ENCODE measurements at places on chromosomes 12 and 14.
A peak's percentile ranks its signal among the peaks of the same experiment; 100 is the strongest.

DNA sequence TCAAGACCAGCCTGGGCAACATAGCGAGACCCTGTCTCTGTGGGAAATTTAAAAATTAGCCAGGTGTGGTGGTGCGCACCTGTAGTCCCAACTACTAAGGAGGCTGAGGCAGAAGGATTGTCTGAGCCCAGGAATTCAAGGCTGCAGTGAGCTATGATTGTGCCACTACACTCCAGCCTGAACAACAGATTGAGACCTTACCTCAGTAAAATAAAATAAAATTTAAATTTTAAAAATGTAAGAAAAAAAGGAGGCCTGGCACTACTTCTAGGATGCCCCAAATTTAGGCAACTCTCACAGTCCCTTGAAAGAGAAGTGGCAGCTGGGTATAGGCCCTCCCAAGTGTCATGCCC lies 918 bp upstream of the INHBE start:
- no peak for DNase-seq

DNA sequence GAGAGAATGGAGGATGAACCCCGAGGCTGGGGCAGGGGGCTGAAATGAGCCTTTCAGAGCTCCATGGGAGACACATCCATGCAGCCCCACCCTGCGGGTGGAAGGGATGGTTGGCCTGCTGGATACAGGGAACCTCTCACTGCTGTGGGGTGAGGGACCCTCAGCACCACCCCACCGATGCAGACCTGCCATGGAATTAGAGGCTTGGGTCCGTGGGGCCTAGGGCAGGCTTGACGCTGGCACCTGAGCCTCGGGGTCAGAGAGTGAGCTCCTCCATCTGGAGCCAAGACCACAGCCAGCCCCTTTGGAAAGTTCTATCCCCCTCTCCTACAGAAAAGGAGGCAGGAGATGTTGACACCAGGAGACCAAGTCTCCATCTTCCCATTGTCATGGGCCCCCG lies 7.4 kb upstream of the KRT74 start:
- no peak for DNase-seq

DNA sequence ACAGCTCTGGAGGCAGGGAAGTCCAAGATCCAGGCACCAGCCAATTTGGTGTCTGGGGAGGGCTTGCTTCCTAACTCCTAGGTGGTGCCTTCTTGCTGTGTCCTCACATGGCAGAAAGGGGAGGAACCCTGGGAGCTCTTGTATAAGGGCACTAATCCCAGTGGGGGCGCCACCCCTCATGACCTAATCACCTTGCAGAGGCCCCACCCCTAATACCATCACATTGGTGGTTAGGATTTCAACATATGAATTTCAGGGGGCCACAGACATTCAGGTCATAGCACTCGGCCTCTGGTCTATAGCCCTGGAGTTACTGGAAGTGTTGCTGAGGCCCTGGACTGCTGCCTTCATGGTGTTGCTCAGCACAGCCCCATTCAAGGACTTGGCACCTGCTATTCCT lies 14.6 kb downstream of the PSMD9 start:
- DNase-seq: no peak

DNA sequence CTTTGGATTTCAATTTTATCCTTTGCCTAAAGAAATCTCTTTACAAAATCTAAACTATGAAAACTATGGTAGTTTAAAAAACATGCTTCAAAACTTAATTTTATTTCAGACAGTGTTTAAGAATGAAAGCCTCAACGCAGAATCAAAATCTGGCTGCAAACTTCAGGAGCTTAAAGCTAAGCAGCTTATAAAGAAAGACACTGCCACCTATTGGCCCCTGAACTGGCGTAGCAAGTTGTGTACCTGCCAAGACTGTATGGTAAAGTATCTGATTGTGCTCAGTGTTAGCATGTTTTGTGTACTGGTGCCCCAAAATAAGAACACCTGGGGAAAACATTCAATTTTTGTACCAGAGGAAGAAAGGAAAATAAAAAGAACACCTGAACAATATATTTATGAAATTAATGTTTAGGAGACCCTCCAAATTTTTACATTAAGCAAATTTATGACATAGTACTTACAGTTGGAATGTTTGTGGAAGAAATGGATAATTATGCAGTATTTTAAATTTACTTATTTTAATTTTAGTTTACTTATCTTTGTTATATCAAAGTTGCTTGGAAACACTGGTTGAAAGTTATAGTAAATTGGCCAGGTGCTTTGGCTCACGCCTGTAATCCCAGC lies 12.2 kb downstream of the UBR7 start:
- peak; percentile 49 for DNase-seq

- no peak for DNase-seq
Measured at GRCh38 chr12:53867216-53868012, 71.2 kb upstream of the HOXC13 start.
